ENCODE measurements at places on chromosomes 4 and X.

DNA sequence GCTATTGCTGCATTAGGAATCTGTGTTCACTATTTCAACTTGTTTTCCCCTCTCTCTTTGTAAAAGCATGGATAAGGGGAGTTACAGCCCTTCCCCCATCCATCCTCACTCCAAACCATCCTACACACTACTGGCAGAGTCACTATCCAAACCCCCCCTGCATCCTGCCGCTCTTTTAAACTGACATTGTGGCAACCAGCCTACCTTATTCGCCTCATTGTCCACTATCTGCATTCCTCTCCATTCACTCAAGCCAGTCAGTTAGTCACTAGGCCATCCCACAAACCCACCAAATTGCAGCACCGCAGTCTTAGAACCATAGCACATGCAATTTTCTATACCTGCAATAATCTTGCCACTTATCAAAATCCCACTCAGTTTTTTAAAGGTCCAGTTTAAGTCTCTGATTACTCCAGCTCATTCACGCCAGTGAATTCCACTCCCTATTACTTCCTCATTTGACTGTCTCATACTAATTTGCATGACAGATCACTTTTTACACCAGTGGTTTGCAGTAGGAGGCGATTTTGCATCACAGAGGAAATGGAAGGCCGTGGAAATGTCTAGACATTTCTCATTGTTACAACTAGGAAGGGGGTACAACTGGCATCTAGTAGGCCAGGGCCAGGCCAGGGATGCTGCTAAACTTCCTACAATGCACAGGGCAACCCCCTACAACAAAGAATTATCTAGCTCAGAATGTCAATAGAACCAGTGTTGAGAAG is 181.8 kb downstream of the HS6ST2 start:
- DNase-seq: no peak

DNA sequence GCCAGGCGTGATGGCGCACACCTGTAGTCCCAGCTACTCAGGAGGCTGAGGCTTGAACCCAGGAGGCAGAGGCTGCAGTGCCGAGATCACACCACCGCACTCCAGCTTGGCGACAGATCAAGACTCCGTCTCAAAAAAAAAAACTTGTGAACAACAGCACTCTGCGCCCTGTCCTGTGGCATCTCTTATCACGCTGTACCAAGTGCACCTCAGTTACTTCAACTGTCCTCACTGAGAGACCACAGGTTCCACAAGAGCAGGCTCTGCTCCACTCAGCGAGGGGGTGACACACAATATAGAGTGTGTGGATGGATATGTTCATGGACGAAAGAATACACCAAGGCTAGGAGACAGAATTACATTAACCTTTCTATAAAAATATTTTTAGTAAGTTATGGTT is 49.3 kb downstream of the ADGRA3 start:
- DNase-seq: no peak

DNA sequence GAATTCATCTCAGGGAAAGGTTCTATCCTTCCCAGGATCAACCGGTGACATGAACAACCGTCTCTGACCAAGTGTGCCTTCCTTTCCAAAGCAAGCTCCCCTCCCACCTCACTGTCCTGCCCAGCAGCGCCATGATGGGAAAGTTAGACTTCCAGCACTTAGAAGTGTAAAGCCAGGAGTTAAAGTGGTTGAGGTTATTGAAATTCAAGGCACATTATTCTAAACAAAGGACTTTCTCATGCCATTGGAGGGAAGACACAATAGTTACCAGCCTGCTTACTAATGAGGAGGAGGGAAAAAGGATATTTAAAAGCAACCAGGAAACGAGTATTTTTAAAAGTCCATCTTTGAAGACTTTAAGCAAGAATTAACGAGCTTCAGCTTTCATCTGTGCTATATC is 96.8 kb downstream of the NSUN7 start:
- DNase-seq: no peak

GRCh38 chr4:188779581-188779980 is 640.3 kb downstream of the TRIML1 start:
- DNase-seq: no peak

DNA sequence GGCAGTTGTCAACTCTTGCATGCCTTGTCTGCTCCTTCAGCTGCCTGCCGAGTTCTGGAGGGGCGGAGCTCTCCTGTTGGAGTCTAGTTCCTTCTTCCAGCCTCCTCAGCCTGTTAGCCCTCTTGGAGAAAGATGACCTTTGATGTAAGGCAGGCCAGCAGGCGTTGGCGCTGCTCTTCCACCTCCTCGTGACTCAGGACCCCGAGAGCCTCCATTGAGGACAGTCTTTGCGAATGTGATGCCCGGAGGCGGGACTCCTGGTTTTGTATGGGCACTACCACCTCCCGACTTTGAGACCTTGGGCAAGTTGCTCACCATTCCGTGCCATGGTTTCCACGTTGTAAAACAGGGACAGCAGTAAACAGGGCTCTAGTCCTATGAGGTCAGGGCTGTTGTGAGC is 108.3 kb downstream of the TENM3 start:
- DNase-seq: no peak

DNA sequence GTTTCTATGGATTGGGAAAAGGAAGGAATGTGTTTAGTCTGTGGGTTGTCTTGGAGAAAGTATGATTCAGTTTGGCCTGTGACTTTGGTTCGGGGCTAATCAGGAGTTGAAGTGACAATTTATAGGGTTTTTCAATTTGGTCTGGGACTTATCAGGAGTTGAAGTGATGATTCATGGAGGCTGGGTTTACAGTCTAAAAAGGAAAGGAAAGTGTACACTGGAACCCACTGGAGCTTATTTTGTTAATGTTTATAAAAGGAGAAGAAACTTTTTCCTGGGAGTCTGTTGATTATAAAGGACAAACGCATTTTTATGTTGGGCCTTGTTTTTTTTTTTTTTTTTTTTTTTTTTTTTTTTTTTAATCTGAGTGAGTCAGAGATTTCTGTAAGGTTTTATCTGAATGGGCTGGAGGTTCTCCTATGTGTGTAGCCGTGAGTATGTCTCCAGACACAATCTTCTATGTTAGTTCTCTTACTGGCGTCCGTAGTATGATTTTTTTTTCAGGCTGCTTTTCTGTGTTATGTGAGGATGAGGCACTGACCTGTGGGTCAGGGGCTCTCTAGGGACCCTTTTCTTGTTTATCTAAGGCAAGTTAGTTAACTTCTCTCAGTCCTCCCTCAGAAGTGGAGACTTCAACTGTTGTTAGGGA is 33.0 kb upstream of the RAB9B start:
- DNase-seq: no peak

- DNase-seq: no peak
Observed at GRCh38 chr4:3291969-3292570, 751 bp upstream of the RGS12 start.

GRCh38 chrX:45295259-45295986 is 94.7 kb upstream of the DIPK2B start:
- no peak for DNase-seq

Data from substantia nigra (tissue), 51 donors.